ENCODE measurements at places on chromosomes 6 and 20.
A peak's percentile ranks its signal among the peaks of the same experiment; 100 is the strongest.

DNA sequence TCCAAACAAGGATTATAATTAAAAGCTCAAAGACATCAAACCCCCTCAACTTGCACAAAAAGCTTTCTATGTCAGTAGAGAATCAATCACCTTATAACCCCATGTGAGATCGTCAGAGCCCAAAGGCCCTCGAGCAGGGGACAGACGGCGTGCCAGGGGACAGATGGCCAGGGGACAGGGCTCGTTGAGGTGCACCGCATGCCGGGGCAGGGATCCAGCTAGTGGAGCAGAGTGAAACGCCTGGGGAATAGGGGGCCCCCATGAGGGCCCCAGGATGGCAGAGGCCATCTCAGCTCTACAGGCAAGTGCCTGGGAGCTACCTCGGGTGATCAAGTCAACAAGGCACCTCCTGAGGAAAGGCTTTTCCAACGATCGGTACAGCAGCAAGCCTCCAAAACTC, 28.6 kb downstream of the DIDO1 start:
- no peak for DNase-seq

DNA sequence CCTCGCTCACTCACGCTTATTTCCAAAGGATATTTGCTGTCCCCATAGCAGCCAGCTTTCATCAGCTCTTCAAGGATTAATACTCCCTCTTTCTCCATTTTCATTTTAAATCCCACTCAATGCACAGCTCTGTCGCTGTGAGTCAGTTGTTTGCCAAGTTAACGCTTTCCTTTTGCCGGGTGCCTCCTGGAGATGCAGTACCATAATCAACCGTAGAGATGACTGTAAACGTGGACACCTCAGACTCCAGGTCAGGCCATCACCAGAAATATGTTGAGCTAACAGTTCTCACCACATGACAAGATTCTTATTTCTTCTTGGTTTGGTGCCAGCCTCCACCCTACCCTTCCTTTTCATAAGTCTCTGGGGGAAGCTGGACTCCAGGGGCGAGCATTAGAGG, 66.6 kb upstream of the TAB2 start:
- no peak for DNase-seq

- no peak for DNase-seq
These were observed 29.8 kb upstream of the SEC63 start for GRCh38 chr6:107987805-107988204.

- DNase-seq = no peak
These were observed 150.4 kb upstream of the BMP5 start for GRCh38 chr6:56025795-56026194.

DNA sequence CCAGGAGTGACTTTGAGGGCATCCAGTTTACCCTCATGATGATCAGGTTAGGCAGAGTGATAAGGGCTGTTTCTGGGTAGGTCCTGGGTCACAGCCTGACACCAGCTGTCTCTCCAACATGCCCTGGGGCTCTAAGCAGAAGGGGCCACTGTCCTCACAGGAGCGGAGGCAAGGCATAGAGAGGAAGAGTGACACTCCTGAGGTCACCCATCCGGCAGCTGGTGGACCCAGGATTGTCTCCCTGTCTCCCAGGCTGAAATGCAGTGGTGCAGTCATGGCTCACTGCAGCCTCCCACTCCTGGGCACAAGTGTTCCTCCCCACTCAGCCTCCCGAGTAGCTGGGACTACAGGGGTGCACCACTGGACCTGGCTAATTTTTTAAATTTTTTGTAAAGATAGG, 12.0 kb downstream of the DLGAP4 start:
- DNase-seq = no peak

GRCh38 chr20:48309293-48309692, 518.5 kb downstream of the PREX1 start:
- DNase-seq = no peak

- no peak for DNase-seq
These were observed 848.5 kb upstream of the MAN1A1 start for GRCh38 chr6:120198033-120198432.

- DNase-seq = no peak
These were observed 4.5 kb upstream of the ENTPD6 start for GRCh38 chr20:25191051-25191450.

- no peak for DNase-seq
These were observed 292.9 kb downstream of the TRDN start for GRCh38 chr6:123343836-123344235.

DNA sequence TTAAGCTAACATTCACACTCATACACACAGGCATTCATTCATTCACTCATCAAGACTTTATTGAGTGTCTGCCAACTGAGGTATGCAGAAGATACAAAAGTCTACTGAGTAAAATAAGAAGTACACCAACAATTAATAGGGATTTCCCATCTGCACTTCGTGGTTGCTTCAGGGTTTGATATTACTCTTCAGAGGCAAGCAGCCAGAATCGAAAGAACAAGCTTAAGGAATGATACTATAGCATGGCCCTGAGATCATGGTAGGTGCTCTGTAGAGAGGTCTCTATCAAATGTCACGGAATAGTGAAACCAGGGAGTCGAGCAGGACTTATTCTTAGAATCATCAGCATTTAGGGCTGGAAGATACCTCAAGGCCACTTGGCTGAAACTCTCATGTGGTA, 135.4 kb downstream of the NRN1 start:
- no peak for DNase-seq

- no peak for DNase-seq
These were observed 5.4 kb upstream of the SIRPB1 start for GRCh38 chr20:1625083-1625690.

- no peak for DNase-seq
These were observed 23.9 kb downstream of the KDM1B start for GRCh38 chr6:18178960-18179615.

DNA sequence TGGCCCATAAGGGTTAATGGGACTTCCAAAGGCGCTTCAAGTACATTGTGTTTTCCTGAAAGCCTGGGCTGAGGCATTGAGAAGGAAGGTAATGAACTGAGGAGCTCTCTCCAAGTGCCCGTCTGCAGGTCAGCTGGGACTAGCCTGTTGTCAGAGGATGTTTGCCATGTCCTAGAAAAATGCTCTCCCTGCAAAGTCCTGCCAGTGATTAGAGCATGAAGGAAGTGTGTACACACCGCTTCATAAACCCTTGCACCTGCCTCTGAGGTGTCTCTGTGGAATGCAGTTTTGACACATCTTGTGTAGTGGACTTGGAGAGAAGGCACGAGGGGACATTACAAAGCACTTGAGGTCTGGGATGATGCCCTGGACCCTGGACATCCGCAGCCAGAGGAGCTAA, 506.7 kb downstream of the KIF16B start:
- DNase-seq = no peak

DNA sequence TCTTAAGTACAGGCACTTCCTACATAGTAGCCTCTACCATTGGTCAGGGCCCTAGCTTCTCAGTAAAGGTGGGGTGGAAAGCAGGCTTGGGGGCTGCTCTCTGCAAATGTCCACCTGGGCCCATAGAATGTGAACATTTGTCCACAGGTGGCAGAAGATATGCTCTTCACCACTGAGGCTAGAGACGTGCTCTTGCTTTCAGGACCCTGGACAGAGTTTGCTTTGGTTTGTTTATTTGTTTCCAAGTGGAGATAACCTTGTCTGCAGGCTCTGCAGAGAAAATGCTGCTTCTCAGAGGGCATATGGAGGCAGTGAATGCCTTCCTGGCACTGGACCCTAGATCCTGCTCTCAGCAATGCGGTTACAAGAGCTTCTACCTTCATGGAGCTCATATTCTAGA, 129.0 kb downstream of the F13A1 start:
- no peak for DNase-seq

GRCh38 chr20:43507150-43508080, at the start of gene L3MBTL1:
L3MBTL1 (plus strand) TSS chr20:43507697; CDS start chr20:43513504, 5,807 bp downstream.
- DNase-seq = no peak

- no peak for DNase-seq
These were observed 29.9 kb downstream of the CDH26 start for GRCh38 chr20:59988141-59988540.

DNA sequence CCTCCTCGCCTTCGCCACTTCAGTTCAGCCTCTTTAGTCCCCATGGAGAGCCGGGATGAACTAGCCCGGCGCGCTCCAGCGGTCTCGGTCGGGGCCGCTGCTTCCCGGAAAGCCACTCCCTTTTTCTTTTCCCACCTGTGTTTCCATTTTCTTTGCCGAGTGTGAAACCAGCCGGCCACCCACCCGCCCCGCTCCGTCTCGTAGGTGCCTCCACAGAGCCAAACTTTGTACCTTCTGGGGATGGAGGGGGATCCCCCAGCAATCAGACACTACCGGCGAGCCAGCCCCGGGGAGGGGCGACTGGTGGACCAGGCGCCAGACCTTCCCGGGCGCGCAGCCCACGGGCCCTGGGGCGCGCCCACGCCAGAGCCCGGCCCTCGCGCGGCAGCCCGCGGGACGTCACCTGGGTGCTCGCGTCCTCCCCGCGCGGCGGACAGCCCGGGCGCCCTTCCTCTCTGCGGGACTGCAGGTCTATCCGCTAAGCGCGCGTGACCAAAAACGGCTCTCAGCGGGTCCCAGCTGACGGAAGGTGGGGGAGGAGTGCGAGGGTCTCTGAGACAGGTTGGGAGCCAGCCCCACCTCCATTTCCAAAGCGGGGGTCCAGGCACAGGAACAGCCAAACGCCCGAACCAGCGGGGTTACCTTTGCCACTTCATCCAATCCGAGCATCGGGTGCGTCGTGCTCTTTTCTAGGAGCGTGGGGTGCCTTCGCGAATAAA, at the start of gene MCHR2:
Gene MCHR2, minus strand, starts transcription at position 691 of the 719 bp plus-strand sequence. CDS start 38,076 bp downstream, outside the sequence.
- no peak for DNase-seq

GRCh38 chr6:38212116-38212515, 392.6 kb downstream of the ZFAND3 start:
- no peak for DNase-seq

- DNase-seq = no peak
These were observed 174.1 kb downstream of the FARS2 start for GRCh38 chr6:5435449-5435848.

GRCh38 chr20:42432496-42433334, 757.0 kb downstream of the PTPRT start:
- DNase-seq = no peak

GRCh38 chr6:143117108-143117507, 56.4 kb downstream of the AIG1 start:
- no peak for DNase-seq

- DNase-seq = no peak
These were observed 249.3 kb downstream of the PREX1 start for GRCh38 chr20:48578397-48579098.

GRCh38 chr6:44387346-44388134, at the start of gene CDC5L:
CDC5L (plus strand) TSS chr6:44387706; CDS start chr6:44387824, 118 bp downstream.
- DNase-seq = peak; percentile 90

- DNase-seq = no peak
These were observed 3.1 kb upstream of the ZNF831 start for GRCh38 chr20:59160389-59161115.

DNA sequence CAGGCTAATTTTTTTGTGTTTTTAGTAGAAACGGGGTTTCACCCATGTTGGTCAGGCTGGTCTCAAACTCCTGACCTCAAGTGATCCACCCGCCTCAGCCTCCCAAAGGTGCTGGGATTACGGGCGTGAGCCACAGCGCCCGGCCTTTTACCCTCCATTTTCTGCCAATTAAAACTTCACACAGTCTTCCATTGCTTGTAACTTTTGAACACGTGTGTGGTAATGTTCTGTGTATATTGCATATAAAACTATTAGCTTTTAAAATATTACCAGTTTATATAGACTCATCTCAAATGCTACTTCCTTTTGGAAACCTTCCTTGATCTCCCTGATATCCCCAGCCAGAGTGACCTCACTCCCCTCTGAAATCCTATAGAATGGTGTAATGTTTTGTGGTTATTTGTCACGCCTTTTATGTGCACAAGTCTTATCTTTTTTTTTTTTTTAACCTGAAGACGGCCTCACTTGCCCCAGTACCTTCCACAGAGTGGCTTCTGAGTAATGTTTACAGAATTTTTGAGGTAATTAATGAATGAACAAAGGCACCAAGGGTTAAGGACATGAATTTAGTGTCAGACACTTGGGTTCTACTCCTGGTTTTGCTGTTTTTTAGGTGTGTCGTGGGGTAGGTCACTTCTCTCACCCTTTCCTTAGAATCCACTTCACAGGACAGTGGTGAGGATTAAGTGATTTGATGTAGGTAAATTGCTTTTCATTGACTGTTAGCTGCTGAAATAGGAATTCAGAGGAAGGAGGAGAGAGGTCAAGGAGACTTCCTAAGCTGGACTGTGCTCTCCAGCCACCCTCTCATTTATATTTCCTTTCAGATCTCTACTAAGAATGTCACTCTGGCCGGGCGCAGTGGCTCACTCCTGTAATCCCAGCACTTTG, 11.2 kb upstream of the MMP24 start:
- DNase-seq = no peak

GRCh38 chr6:158867381-158868121, 48.4 kb upstream of the EZR start:
- DNase-seq = no peak

- no peak for DNase-seq
These were observed 98.9 kb downstream of the PDSS2 start for GRCh38 chr6:107360476-107360875.

DNA sequence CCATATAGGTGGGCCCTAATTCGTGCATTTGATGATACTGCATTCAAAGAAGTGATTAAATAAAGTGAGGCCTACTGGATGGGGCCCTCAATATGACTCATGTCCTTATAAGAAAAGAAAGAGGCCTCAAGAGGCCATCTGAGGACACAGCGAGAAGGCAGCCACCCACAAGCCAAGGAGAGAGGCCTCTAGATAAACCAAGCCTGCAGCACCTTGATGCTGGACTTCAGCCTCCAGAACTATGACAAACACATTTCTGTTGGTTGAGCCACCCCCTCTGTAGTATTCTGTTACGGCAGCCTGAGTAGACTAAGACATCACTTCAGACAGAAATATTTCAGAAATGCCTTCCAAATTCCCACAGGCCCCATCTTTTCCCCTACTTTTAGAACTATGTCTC, 82.5 kb upstream of the PLEKHG1 start:
- DNase-seq = no peak

DNA sequence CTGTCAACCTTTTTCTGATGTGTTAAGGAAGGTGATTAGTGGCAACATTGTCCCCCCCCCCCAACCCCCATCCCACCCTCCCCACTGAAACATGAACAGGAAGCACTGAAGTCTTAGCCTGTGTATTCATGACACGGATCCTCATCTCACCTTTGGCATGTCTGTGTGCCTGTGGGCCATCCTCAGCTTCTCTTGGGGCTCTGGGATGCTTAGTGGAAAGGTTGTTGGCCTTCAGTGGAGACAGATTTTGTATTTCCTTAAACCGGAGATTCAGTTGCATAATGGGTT, 93.6 kb downstream of the RREB1 start:
- no peak for DNase-seq

- DNase-seq = no peak
These were observed 210.5 kb downstream of the ERMARD start for GRCh38 chr6:169961772-169962561.

Data from stimulated activated naive CD4-positive, alpha-beta T cell treated with Interleukin-2 at 50 U/mL for 16 hours (primary cell).